ENCODE measurements at places on chromosomes 4 and X.

DNA sequence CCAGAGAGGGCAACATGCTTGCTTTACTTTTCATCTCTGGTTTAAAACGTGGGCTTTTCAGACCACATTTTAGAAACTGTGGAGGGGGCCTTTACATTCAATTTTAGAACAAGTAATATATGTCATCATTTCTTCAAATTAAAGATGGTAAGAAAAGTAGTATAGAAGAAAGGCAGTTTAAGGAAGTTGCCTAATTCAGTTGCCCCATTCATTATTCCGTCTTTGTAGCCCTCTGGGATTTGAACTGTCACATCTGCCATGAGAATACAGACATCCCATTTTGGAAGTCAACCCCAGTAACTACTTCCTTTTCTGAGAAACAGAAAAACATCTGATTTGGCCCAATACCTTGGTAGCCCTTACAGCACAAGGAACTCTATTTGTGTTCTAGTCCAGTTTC, 61.2 kb downstream of the PASD1 start:
- DNase-seq, result no peak

DNA sequence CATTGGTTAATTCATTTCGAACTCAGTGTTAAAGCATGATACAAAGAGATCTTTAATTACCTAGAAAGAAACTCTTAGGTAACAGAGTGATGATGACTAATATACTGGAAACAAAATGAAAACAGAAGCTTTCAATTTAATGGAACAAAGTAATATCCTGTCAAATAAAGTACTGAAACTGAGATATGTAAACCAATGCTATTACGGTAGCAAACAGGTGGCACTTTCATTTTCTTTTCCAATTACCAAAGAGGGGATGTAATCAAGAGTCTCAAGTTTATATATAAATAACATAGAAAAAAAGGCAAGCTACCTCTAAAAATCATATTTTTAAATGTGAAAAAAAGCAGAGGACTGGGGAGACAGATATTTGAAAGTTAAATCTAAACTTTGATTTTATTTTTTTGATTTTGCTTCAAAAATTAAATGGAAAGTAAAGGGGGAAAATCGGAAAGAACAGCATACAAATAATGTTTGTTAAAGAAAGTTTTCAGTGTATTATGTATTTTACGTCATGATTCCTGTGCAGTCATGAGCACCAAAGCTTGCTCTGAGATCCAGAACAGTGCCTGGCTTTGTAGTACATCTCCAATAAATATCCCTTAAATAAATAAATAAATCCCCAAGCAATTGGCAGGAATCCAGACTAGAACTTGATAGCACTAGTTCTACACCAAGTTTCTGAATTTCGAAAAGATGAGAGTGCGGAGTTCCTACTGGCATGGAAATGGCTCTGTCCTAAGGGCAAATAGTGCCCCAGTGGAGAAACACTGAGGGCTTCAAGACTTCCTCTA, 25.0 kb upstream of the RAPGEF2 start:
- DNase-seq, result no peak

- no peak for DNase-seq
These were observed 18.7 kb downstream of the APOO start for GRCh38 chrX:23888887-23889501.

GRCh38 chrX:154750301-154751202, at the start of gene GAB3:
GAB3 (minus strand) TSS chrX:154751077; CDS start chrX:154751025, 52 bp downstream.
- DNase-seq, result no peak

DNA sequence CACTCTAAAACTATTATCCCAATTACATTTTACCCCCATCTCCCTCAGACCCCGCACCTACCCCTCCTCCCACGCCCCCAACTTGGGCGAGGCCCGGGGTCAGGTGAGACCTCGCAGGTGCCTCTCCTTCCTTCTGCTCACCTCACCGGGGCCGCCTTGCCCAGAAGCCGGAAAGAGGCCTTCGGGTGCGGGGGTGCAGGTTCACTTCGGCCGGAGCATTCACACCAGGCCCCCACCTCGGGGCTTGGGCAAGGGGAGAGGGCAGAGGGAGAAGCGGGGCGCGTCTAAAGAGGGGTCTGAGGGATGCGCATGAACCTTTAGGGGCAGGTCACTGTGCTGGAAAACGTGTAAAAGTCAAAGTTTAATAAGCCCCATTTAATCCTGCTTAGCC, 427 bp downstream of the ZNF182 start:
- no peak for DNase-seq

DNA sequence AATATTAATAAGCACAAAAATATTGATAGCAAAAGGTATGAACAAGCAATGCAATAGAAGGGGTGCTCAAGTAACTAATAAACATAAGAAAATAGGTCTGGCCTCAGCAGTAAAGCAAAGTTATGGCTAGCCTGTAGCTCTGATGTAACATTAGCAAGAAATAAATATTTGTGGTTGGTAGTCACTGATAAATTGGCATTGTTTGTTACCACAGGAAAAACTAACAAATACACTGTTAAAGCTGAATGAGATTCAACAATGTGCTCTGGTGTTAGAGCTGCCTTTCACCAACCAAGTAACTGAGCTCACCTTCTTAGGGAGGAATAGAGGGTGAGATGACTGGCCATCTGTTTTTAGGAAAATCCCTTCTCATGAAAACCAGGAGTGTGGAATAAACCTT, 71.4 kb downstream of the AREG start:
- DNase-seq, result no peak

DNA sequence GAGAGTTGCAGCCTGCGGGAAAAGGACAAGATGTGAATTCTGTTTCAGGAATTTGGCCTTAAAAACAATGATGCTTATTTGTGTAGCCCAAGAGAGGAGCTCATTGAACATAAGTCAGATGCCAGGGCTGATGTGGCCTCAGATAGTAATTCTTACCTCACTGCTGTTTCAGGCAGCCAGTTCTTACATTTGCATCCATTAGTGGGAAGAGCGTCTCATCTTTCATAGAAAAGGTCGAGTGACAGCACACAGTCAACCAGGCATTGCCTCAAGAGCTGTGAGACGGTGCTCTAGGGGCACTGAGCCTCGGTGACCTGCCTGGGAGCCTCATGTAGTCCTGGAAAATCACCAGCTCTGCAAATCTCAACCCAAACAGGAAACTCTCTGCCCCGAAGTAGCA, 174.9 kb upstream of the FRG1 start:
- DNase-seq, result no peak

- DNase-seq, result no peak
These were observed 44.9 kb downstream of the ANK2 start for GRCh38 chr4:113094331-113094730.

DNA sequence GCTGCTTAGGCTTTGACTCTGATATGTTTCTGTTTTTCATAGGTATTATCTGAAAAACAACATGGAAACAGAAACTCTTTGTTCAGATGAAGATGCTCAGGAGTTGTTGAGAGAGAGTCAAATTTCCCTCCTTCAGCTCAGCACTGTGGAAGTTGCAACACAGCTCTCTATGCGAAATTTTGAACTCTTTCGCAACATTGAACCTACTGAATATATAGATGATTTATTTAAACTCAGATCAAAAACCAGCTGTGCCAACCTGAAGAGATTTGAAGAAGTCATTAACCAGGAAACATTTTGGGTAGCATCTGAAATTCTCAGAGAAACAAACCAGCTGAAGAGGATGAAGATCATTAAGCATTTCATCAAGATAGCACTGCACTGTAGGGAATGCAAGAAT, 238.6 kb downstream of the RAPGEF2 start:
- no peak for DNase-seq

DNA sequence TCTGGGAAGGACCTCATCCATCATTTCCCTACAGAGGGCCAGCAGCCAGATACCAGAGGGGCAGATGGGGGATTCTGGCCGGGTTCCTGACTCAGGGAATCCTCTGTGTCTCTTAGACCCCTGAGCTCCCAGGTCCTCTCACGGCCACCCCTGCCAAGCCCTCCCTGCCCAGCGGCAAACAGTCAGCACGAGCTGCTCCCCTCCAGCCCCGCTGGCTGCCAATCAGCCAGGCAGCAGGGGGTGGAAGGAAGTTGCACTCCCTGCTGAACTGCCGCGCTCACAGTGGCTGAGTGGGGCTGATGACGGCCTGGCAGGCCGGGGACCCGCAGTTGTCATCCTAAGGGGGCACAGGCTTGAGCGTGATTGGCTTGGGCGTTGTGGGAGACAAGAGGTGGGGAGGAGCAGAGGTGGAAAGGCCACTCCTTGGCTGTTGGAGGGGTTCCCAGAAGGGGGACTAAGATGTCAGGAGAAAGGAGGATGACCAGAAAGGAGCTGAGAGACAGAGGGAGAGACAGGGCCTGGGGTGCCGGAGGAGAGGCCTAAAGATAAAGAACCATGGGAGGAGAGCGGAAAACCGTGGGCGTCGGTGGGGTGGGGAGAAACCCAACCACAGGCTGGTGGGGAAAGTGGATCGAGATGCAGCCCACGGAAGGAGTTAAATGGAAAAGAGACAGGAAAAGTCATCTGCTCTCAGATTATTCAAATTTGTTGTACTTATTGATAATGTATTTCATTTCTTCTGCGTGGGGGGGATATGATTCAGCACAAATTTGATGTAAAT, 4.4 kb upstream of the CCDC149 start:
- DNase-seq, result no peak

DNA sequence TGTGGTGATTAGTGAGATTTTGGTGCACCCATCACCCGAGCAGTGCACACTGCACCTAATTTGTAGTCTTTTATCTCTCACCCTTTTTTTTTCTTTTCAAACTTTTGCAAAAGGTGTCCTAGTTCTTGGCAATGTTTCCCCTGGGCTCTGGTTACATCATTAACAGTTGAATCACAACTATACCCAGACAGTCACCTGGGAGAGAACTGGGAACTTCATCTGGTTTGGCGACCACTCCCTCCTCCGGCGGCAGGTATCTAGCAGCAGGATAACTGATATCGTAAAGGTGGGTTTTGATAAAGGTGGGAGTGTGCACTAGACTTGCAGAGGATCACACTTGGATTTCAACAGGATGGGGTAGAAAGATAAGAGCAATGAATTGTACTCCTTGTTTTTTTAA, 140.5 kb downstream of the CHIC2 start:
- DNase-seq, result no peak

DNA sequence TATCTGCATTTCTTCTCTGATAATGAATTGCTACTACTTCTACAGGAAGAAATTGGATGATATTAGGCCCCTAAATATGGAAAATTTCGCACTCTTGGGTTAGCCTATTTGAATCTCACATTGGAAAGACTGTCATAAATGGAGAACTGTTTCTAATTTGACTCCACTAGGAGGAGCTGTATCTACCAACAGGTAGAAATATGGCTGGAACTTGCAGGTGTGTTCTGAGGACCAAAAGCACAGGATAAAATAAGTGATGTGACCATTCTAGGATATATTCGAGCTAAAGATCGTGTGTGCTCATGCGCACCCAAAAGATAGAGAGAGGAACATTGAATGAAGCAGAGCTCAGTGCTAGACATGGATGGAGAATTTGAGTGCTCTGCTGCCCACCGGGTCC, 4.8 kb upstream of the NKAP start:
- DNase-seq, result no peak

DNA sequence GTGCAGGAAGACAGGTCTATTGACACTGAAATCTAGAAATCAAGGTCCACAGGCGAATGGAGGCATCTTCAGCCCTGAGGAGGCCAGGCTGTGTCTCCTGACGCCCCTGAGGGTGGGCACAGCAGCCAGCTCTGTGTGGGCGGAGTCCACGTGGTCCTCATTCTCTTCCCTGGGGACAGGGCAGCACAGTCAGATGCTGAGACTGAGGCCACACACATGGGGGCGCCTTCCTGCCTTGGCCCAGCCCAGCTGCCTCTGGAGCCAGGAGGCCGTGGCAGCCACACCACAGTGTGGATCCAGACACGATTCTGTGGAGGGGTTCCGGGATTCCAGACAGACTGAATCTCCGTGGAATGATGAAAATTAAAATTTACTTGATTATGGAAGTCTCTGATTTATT, 20.8 kb downstream of the FGFR3 start:
- DNase-seq, result no peak

DNA sequence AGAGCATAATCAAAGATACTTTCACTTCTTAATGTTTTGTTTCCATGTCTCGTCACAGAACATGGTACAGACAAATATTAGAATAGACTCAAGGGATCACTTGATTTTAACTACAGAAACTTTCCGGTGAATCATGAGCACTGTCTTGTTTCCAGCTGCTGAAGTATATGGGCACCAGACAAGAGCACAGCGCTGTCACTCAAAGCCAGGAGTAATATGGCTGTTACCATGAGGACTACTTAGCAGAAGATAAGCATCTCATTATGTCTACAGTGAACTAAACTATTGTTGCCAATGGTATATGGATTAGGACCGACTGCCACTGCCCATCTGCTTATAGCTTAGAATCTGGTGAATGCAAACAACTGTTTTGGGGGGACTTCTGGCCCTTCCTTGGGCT, 34.3 kb downstream of the MECP2 start:
- no peak for DNase-seq

- no peak for DNase-seq
These were observed 32.3 kb upstream of the IRF2 start for GRCh38 chr4:184506527-184507121.

DNA sequence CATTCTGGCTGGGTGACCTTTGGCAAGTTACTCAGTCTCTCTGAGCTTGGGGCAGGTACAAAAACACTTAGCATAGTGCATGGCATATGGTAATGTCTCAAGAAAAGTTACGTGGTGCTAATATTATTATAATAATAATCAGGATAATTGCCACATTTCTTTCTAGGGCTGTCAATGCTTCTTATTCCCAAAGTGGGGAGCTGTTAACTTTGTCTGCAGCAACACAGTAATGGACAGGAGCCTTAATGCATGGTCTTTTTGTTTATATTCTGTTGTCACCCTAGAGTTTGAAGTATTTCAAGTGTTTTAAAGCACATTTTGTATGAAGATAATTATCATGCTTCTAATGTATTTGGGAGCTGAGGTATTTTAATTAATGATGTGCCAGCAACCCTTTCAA, 121.8 kb downstream of the FHIP1A start:
- no peak for DNase-seq

DNA sequence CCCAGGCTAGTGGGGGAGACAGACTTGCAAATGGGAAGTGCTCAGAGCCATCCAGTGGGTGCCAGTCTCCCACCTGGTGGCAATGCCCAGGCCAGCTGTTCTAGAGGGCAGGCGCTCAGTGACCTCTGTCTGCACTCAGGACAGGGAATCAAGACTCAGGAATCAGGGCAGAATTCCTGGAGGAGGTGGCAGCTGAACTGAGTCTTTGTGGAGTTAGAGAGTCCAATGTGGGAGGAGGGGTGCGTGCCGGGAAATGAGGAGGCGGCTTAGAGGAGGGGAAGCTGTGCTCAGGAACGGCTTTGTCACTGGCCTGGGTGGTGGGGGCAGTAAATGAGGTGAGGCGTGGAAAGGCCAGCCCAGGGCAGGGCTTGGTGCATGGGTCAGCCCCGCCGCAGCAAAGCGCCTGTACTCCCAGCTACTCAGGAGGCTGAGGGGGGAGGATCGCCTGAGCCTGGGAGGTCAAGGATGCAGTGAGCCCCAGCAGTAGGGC, 31.3 kb upstream of the SORCS2 start:
- no peak for DNase-seq

All from amniotic stem cell (primary cell).